Sigmoid colon (tissue), 7 donors: ENCODE measurements at places on chromosomes 12 and 14. TPM values are rescaled to one million over a fixed set of nuclear protein-coding genes. Genes with fewer than 3 reads are reported as not detected.

The PLEK2 gene
- total RNA-seq, result 7.8 TPM

The ANP32D gene
- 3.9 TPM for total RNA-seq

DNA sequence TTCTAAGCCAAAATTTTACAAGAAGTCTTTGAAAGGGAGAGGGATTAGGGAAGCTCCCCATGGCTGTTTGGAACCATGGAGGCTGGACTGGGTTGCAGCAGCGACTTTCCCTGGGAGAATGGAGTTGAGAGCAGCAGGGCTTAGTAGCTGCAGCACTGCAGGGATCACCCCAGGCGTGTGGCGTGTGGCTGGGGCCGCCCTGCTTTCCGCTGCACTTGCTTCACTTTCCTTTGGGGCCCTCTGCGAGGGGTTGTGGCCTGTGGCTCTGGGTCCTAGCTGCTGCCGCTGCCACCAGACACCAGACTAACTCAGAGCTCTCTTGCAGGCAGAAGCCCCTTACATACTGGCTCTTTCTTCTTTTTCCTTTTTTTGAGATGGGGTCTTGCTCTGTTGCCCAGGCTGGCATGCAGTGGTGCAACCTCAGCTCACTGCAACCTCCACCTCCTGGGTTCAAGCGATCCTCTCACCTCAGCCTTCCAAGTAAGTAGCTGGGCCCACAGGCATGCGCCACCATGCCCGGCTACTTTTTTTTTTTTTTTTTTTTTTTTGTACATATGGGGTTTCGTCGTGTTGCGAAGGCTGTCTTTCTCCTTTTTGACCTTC lies 25.4 kb downstream of the CCDC62 start:
- no peak for DNase-seq

- no peak for DNase-seq
Observed at GRCh38 chr14:106378191-106378590, 851.8 kb downstream of the TMEM121 start.

DNA sequence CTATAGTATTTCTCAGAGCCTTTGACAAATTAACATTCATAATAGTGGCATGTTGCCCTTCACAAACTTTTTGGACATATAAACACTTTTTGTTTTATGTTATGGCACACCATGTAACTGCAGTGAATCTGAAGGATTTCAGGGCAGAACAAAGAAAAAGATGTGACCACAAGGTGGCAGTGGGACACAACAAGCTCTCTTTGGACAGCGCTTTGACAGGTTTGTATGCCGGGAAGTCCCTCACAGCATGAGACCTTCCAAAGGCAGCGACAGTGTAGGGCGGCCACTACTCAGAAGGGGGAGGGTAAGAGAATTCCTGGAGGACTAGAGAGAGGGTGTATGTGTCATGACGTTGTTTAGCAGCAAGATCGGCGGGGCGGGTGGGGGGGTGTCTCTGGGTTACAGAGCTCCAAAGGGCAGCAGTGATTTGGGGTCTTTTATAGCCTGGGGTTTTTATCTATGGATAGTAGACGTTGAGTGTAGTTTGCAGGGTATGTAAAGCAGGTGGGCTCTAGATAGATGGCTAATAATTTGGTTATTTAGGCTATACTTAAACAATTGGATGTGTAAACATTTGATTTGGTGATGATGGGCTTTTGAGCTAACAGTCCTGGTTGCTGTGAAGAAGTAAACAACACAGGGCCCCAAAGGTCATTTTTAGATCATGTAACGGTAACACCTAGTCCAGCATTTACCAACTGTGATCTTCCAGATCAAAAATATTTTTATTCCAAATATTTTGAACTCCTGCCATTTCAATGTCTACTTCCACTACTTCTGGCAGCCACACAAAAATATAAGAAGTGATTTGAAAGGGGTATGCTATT lies 22.9 kb downstream of the ETFBKMT start:
- DNase-seq, result no peak

DNA sequence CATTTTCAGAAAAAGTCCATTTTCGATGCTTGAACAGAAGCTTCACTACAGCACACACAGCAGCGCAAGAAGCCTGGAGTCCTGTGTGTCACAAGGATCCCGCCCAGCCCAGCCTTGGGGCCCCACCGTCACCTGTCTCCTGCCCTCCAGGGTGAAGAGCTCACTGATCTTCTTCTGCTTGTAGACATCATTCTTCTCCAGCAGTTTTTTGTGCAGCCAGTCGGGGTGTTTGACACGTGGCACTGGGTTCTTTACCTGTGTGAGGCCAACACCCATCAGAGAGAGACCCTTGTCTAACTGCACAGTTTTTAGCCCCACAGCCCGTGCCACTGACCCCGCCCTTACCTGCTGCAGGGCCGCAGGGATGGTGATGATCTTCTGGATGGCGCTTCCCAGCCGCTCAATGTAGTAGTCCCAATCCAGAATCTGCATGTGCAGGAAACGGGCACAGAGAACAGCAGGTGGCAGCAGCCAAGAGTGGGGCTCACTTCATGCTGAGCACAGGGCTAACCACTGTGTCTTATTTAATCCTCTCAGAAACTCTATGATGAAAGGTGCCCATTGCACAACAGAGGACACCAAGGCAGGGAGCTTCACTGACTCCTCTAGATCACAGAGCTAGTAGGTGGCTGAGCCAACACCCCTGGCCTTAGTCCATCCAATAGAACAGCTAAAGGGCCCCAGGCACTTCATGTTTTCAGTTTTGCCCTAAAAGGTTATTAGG lies 30.0 kb downstream of the POLE start:
- no peak for DNase-seq

- DNase-seq, result no peak
Observed at GRCh38 chr12:26001530-26001929, 43.0 kb downstream of the RASSF8 start.

GRCh38 chr12:1382826-1383225 lies 211.6 kb downstream of the FBXL14 start:
- DNase-seq, result no peak

- DNase-seq, result peak; percentile 97
Observed at GRCh38 chr12:53052419-53053217, 2.8 kb downstream of the TNS2 start.

- no peak for DNase-seq
Observed at GRCh38 chr12:48185181-48185919, 1.9 kb downstream of the CCDC184 start.

DNA sequence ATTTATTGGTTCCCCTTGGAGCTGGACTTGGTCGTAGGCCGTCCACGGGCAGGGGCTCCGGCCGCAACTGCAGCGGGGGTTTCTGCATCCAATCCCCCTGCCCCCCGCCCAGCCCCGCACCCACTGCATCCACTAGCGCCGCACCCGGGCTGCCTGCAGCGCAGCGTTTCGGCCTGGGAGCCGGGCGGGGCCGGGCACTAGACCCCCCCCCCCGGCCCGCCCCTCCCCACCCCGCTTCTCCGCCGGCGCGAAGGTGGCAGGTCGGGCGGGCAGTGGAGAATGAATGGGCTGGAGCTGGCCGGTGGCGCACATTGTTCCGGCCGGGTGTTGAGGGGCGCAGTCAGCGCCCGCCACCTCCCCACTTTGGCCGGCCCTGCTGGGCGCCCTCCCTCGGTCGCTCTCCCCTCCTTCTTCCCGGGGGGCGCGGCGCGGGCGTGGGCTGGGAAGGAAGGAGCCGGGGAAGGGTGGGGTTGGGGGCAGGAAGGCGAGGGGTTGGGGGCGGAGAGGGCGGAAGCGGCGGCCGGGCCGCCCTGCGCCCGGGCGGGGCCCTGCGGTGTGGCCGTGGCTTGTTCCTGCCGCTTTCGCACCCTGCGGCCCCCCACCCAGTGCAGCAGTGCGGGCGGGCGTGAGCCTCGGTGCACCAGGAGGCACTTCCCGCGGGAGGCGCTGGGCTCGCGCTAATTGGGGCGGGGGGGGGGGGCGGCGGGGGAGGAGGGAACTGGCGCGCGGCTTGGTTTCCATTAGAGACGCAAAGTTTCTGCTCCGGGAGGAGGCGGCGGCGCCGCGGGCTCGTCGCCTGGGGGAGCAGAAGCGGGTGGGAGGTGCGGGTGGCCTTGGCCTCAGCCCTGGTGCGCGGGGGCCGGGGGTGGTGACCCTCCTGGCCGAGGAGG lies 841 bp downstream of the CALM1 start:
- DNase-seq, result peak; percentile 81

DNA sequence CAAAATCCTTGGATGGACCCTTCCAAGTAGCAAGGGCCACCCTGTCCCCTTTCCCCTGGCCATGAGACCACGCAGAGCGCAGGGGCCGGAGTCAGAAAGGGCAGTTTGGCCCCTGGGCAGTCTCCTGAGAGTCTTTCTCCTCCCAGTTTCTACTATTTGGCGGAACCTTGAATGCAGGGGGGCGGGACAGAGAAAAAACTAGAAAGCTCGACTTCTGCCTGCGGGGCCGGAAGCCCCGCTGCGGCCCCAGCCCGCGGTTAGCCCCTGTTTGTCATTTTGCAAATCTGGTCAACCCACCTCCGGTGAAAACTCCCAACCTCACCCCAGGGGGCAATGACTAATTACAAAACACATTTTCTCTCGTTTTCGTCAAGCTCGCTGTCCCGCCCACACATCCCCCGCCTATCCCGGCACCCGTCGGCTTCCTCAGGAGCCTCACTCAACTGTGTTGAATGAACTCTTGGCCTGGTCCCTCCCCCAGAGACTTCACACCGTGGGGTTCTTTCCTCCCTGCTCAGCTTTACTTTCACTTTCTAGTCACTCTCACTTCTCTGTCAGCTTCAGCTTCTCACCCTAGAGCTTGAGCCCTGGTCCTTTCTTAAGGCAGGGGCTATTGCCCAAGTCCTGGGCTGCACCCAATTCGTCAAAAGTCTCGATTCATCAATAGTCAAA lies 66.7 kb downstream of the IRF2BPL start:
- peak; percentile 94 for DNase-seq

GRCh38 chr12:49549735-49550692 lies 11.2 kb downstream of the KCNH3 start:
- DNase-seq, result no peak

The TPH2 gene
- 0.36 TPM for total RNA-seq

- no peak for DNase-seq
Observed at GRCh38 chr12:55664826-55665225, 28.1 kb downstream of the OR10P1 start.

- DNase-seq, result no peak
Observed at GRCh38 chr12:113477171-113477841, 5.6 kb upstream of the LHX5 start.

DNA sequence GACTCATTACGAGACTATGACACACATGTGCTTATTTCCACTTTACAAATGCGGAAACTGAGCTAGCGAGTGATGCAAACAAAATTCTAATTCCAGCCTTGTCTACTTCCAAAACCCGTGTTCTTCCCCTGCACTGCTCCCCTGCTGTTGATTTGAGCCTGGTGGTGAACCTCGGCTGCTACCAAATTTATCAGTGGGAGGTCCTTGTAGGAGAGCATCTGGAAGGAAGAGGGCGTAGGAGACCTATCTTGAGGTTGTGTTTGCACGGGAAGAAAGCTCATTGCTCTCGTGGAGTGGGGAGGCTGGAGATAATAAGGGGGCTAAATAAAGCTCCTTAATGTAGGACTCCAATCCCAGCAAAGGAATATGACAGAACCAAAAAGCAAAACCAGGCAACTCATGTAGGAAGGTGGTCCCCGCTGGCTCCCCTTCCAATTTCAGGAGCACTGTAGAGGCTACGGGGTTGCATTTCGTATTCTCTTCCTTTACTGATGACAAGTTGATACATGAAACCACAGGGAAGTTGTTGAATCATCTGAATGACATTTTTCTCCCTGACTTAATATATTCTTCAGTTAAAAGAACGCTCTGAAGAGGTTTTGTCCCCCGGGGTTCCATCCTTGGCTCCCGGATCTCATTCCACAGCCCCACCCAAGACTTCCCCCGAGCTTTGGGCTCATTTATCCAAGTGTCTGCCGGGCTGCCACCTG lies 52.6 kb downstream of the FZD10 start:
- no peak for DNase-seq

DNA sequence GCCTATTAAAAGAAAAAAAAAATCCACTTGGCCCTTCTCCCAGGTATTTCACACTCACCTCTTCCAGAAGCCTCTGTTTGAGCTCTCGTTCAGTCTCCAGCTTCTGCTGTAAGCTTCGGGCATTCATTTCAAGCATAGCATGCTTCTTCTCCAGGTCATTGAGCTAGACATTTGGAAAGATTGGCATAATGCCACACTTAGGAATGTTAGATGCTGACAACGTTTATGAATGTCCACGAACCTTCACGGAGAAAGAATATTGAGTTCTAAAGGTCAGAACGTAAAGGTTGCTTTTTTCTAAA lies 60.5 kb downstream of the PRKAB1 start:
- DNase-seq, result no peak

DNA sequence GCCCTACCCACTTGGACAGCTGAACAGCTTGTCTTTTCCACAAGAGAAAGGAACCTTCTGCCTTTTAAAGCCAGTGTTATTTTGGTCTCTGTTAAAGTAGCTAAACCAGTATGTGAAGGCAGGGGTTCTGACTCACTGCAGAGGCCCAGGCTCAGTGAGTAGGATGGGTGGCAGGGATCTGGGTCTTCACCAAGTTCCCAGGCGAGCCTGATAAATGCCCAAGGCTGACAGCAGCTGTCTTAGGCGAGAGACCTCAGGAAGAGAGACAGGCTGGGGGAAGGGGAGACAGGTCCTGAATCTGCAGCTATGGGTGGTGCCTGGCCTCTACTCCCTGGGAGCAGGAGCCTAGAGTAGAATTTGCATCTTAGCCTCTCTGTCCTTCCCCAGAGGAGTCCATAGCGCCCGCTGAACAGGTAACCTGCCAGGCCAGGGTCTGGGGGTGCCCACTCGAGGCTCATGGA lies 18.1 kb upstream of the KIF26A start:
- DNase-seq, result no peak

GRCh38 chr12:58044966-58045365 lies 103.6 kb downstream of the ATP23 start:
- DNase-seq, result no peak

DNA sequence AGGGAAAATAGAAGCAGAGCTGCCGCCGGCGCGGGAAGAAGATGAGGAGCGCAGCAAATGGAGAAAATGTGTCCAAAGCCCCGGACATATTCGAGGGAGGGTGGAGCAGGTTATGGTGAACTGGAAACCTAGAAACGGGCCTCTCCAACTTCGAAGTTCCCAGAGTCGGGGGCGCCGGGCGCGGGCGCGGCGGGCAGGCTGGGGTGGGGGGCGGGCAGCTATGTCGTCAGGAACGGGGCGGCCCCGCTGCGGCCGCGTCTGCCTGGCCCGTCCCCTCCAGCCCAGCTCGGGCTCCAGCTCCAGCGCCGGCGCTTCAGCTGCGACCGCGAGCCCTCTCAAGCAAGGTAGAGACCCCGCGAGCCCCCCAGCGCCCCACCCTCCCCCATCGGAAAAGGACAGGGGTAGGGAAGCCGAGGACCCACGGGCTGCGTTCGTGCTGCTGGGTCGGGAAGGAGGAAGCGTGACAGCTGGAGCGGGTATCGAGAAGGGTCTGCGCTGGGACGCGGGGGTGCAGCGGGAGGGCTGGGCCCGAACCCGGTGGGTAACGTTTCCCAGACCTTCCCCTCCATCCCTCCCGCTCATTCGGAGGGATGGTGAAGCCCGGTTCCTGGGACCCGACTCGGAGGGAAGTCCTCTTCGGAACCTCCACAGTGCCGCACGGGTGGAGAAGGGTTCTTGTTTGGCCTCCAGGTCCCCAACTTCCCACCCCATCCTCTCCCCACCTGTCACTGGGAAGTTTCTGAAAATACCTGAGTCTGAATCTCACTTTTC lies 1.0 kb downstream of the DGKA start:
- DNase-seq, result peak; percentile 81

- peak; percentile 83 for DNase-seq
Observed at GRCh38 chr12:103930787-103931735, 851 bp downstream of the HSP90B1 start.
